Fibroblast of lung (primary cell): ENCODE measurements at places on chromosomes 3 and 15. TPM values are rescaled to one million over a fixed set of nuclear protein-coding genes. Genes with fewer than 3 reads are reported as not detected.

DNA sequence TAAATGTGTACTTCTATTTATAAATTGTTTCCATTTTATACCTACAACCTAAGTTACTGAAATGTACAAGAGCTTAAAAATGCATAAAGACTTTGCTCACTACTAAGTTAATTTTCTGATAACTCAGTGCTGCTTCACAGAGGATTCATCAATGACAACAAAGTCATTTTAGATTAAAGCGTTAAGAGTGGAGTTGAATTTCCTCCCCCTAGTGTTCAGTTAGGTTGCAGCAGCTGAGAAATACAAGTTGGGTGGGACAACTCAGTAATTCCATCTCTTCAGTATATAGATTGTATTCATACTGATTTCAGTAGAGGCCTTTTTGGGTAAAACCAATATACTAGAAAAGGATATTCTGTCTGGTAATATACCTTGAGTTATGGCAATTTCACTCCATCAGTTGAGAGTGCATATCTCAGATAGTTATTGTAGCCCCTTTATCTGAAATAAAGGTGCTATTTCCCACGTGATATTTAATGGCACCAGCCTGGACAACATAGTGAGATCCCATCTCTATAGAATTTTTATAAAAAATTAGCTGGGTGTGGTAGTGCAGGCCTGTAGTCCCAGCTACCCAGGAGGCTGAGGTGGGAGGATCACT, 6.9 kb upstream of the RPL35A start:
- DNase-seq: peak; percentile 36

ITIH1 gene
- total RNA-seq: not detected in 2 replicates

SLC24A5 gene
- total RNA-seq: not detected in 2 replicates

NKTR gene
- 30.3 and 44.6 TPM in 2 replicates for total RNA-seq

GRCh38 chr3:134846911-134847317, 51.9 kb downstream of the EPHB1 start:
- peak; percentile 95 for DNase-seq

ANKRD63 gene
- not detected in 2 replicates for total RNA-seq

DNA sequence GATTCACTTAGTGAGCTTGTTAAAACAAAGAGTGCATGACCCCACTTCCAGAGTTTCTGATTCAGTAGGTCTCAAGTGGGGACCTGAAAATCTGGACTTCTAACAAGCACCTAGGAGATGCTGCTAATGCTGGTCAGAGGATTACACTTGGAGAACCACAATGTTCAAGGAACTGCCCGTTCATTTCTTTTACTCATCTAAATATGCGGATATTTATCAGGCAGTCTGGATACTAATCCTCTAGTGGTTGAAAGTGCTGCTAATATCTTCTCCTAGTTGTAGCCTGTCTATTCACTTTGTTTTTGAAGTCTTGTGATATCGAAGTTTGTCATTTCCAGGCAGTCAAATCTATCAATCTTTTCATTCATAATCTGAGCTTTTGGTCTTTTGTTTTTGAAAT, 86.8 kb downstream of the RFX7 start:
- no peak for DNase-seq

DNA sequence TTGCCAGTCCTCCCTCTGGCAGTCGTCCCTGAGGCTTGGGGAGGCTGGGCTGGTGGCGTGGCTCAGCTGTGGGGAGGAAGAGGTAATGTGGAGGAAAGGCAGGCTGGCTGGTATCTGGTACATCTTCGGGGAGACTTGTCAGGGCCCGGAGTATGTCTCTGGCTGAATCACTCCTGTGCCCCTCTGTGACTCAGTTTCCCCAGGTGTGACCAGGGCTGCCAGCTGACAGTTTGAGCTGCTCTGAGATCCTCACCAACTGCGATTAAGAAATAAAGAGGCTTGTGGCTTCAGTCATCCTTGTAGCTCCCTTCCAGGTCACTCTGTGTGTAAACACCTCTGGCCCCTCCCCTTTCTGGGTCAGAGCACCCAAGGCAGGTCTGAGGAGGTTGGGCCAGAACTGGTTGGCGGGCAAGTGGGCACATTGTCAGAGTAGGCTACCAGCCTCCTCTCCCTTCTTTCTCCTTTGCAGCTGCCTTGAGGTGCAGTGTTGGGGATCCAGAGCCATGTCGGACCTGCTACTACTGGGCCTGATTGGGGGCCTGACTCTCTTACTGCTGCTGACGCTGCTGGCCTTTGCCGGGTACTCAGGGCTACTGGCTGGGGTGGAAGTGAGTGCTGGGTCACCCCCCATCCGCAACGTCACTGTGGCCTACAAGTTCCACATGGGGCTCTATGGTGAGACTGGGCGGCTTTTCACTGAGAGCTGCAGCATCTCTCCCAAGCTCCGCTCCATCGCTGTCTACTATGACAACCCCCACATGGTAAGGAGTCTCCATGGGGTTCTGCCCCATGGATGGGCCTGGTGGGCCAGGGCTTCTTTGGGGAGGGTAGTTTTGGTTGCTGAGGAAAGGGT, 3.0 kb downstream of the TEX264 start:
- DNase-seq: no peak

- no peak for DNase-seq
Observed at GRCh38 chr3:186432189-186432588, 70.2 kb upstream of the DGKG start.

NANOGP8 gene
- not detected in 2 replicates for total RNA-seq

DNA sequence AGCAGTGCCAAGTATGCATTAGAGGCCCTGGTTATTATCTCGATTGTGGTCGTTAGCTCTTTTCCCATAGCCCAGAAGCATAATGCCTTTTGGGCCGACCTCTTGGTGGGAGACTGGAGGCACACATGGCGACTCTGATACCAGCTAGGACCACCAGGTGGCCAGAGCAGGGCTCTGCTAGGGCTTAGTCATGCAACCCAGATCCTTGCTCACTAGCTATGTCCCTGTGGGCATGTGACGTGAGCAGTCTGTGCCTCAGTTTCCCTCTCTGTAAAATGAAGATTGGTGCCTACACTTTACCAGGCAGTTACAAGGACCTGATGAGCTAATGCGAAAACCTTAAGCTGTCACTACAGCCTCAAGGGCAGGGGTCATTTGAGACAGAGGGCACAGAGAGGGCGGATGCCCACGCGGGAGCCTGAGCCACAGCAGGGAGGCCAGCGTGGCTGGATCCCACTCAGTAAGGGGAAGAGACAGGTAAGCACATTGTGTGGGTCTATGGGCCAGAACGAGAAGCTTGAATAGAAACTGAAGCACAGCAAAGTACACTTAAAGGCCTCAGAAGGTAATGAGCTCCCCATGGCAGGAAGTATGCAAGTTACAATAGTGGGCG, 8.8 kb downstream of the KLF15 start:
- peak; percentile 8 for DNase-seq

PARP15 gene
- total RNA-seq: 0.26 and 1.2 TPM in 2 replicates
